SHP77 (cell line): ENCODE measurements at places on chromosomes 1 and 21.

DNA sequence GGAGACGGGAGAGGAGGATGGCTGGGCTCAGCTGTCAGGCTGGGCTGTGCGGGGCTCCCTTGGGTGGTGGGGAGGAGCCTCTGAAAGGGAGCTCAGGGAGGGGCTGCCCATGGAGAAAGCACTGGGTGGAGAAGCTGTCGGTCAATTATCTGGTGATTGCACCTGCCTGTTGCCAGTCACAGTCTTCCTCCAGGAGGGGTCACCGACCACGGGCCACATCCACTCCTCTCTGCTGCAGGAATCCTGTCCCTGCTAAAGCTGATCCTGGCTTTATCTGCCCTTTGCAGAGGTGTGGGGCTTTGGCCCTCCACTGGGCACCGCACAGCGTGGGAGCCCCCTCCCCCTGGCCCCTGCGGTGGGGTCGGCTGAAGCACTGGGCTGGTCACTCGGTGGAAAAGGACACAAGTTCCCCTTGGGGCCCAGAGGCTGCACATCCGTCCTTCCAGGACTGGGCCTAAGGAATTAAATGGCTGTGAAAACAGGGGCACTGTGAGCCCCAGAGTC lies 21.8 kb upstream of the COL18A1 start:
- no peak for DNase-seq

GRCh38 chr1:55854911-55855310 lies 639.7 kb upstream of the USP24 start:
- DNase-seq, result no peak

DNA sequence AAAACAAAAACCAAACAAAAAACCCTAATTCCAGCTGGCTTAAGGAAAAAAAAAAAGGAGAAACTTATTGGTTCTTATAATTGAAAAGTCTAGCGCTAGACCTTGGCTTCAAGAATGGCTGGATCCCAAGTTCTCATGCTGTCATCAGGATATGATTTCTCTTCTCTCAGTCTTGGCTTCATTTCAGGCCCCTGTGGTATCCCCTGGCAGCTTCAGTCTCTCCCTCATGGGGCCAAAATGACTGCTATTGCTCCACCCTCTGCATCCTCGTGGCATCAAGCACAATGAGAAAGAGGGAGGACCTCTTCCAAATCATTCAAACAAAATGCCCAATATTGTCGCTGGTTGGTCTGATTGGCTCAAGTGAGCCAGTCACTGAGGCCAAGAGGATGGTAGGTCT lies 80.7 kb downstream of the GIPC2 start:
- DNase-seq, result no peak

- no peak for DNase-seq
Measured at GRCh38 chr1:232993555-232993954, 43.1 kb downstream of the NTPCR start.

GRCh38 chr1:1470626-1471388 lies 758 bp upstream of the ATAD3B start:
- DNase-seq, result no peak

GRCh38 chr1:77829851-77830250 lies 50.4 kb downstream of the MIGA1 start:
- DNase-seq, result no peak

DNA sequence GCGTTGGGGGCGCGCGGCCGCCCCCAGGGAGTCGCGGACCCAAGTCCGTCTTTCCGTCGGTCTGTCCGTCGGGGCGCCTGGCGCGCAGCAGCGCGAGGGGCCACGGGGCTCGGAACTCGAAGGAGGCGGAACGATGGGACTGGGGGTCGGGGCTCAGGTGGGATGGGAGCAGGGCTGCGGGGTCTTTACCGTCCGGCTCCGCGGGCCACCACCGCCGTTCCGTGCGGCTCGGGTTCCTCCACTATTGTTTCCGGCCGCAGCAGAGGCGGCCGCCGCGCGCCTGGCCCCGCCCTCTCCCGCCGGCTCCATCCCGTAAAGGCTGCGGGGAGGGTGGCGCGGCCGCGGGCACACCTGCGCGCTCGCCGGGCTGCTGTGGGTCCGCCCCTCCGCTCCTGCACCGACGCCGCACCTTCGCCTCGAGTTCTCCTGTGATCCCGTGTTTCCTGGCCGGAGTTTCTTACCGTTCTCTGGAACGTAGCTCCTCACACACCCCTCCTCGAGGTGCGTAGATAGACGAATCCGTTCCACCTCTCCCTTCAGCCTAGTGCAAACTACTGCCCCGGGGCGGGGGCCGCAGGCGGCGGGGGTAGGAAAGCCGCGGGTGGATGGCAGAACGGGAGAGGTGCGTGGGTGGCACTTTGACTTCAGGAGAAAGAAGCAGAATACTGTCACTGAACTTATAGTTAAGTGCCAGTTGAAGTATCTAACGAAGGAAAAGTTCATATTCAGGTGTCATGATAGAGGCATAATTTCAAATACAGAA lies at the start of gene C21orf91:
Gene C21orf91 (minus strand): TSS at position 243 of the 763 bp plus-strand sequence. CDS start 1,038 bp downstream, outside the sequence.
- DNase-seq, result no peak

- no peak for DNase-seq
Measured at GRCh38 chr1:9376430-9376829, 83.7 kb downstream of the SPSB1 start.

GRCh38 chr1:18749569-18749968 lies 109.9 kb downstream of the TAS1R2 start:
- no peak for DNase-seq

- DNase-seq, result no peak
Measured at GRCh38 chr1:7418442-7419080, 352.5 kb upstream of the VAMP3 start.

GRCh38 chr1:75733661-75734060 lies 9.2 kb downstream of the ACADM start:
- no peak for DNase-seq

DNA sequence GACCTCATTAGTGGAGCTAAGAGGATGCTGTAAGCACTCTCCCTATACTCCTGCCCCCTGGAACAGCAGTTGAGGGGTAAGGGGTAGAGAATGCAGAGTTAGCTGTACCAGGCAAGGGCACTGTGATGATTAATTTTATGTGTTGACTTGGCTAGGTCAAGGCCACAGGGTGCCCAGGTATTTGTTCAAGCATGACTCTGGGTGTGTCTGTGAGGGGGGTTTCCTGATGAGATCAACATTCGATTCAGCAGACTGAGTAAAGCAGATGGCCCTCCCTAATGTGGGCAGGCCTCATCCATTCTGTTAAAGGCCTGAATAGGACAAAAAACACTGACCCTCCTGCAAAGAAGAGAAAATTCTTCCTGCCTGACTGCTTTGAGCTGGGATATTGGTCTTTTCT lies 110.8 kb downstream of the KCND3 start:
- DNase-seq, result no peak

- DNase-seq, result no peak
Measured at GRCh38 chr1:31796707-31797106, 19.1 kb downstream of the SPOCD1 start.

GRCh38 chr1:201346337-201346939 lies 31.0 kb downstream of the TNNT2 start:
- DNase-seq, result no peak

- DNase-seq, result no peak
Measured at GRCh38 chr1:67978890-67979516, 71.4 kb downstream of the DIRAS3 start.

DNA sequence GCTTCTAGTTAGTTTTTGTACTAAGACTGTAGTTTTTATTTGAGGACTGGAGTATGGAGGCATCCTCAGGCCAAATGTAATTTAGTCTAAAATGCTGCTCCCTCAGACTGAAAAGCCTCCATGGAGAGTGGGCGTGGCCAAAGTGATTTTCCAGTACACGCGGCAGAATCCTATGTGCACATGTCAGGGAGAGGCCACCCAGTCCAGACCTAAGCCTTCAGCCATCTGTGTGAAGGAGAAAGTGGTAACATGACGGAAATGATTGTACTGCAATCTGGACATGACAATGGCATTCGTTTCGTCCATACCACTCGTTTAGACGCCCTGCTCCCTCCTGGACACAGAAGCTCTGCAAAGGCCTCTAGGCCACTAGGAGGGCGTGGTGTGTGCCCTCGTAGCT lies 56.2 kb downstream of the PCP4 start:
- DNase-seq, result no peak

DNA sequence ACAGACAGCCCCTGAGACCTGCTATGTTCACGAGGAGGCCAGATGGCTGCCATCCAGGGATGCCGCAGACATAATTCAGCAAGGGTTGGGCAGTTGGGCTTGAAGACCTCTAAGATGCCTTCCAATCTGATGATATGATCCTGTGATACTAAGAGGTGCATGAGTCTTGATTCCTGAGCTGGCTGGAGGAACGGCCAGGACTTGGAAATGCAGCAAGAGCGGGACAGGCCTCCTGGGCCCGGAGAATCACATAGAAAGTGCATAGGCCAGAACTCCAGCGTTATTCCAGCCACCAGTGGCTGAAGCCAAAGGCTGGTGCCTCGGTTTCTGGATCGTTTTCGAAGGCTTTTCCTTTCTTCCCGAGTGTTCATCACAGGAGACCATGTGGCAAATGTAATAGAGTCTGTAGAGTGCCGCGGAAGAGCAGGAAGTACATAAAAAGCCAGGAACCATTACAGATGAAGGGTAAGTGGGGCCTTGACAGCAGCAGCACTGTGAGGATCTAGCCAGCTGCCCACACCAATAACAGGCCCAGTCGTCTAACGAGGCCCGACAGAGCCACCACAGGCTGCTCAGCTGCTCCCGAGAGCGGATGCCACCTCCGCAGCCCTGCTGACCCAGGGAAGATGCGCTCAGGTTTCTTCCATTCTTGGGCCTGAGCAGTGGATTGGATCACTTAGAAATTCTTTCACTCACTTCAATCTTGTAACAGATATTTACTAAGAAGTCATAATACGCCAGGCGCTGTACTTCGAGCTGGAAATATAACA lies 14.0 kb upstream of the LHX4 start:
- no peak for DNase-seq
